ENCODE measurements at places on chromosomes 1 and 21.

DNA sequence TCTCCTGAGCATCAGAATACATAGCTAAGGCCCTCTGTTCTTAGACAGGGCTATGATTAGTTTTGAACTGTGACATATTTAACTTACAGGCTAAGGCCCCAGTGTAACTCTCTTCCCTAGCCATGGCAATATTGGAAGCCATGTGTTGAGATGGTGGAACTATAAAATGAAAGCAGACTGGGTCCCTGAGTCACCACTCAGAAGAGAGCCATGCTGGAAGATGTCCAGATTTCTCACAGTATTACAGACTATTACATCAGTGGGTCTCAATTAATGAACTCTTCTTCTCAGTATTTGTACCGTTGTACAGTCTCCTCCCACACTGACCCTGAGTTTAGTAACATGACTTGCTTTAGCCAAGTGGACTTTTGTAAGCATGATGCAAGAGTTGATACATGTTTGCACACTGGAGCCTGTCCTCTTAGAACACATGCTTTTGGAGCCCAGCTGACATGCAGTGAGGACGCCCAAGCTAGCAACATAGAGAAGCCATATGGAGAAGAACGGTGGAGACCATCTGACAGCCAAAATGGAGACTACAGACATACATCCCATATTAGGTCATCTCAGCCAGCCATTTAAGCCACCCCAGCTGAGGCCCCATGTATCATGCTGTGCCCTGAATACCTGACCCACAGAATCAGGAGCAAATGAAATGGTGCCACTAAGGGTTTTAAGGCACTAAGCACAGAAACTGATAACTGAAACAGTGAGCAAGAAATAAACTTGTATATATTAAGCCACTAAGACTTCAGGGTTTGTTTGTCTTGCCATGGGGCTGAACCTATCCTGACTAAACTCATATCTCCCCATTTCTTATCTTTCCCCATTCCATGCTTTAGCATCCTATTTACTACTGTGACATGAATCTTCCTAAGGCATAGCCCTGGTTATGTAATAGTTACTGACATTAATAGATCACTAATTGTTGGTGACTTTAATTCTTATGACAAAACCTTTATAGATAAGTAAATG, 24.4 kb downstream of the TBX15 start:
- DNase-seq: no peak

- no peak for DNase-seq
Observed at GRCh38 chr1:20072771-20073170, 2.8 kb downstream of the PLA2G5 start.

DNA sequence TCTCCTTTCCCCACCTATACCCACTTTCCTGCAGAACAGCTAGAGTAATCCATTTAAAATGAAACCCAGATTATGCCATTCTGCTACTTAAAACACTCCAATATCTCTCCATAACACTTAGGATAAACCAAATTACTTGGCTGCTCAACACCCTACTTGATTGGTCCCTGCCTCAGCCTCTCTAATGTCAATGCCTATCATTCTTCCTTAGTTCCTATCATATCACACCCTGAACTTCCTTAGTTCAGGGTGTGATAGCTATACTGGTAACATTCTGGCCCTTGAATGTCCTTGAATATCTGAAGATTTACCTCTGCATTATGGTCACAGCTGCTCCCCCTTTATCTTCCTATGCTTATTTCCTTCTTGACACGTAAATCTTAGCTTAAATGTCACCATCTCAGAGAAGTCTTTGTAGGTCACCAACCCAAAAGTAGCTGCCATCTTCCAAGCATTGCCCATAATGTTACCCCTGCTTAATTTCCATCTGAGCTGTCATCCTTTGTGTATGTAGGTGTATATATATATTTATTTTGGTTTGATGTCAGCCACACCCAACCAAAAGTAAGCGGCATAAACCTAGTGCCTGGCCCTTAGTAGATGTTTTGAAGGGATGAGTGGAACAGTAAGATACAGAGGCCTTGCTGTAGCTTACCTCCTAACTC, 379.8 kb downstream of the PTPRC start:
- no peak for DNase-seq

DNA sequence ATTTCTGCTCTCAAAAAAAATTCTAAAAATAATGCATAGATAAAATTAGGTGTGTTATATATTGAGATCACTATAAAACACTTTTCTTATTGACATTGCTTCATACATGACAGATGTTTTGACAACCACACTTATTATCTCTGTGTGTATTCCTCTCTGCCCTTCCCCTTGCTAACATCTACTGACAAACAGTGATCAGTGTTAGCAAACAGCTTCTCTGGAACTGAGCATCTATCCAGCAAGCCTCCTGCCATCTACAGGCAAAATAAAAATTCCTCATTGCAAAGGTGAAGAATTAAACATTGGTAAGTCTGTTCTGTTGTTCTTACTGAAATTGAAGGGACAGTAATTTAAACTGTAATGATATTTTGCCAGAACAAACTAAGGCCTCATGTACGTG, 2153.9 kb downstream of the NCAM2 start:
- DNase-seq: peak; percentile 1

Measured in NCI-H2081 (cell line).